Left renal pelvis (tissue), 4 donors: ENCODE measurements at places on chromosomes 2 and 18.

DNA sequence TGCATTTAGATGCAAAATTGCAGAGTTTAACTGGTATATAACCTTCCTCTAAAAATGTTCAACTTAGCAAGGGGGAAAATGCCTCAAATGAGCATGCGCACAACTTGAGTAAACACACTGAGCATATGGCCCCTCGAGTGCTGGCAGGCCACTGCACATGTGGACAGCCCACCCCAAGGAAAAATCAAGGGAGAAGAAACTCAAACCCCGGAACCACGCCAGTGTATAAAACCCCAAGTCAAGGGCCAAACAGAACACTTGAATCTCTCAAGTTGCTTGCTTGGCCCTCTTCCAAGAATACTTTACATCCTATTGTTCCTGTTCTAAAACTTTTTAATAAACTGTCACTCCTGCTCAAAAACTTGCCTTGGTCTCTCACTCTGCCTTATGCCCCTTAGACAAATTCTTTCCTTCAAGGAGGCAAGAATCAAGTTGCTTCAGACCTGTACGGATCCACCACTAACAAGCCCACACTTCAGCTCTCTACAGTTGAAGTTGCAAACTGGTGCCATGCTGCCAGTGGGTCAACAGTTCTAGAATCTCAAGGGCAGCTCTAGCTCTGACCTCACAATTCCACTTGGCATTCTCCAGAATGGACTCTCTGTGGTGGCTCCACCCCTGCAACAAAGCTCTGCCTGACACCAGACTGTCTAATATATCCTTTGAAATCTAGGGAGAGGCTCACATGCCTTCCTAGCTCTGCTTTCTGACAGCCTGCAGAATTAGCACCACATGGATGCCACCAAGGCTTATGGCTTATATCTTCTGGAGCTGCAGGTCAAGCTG is 38.9 kb downstream of the HIBCH start:
- no peak for DNase-seq

GRCh38 chr18:69980509-69980908 is 32.8 kb upstream of the CD226 start:
- no peak for DNase-seq

GRCh38 chr2:134169788-134170187 is 84.1 kb upstream of the MGAT5 start:
- no peak for DNase-seq

DNA sequence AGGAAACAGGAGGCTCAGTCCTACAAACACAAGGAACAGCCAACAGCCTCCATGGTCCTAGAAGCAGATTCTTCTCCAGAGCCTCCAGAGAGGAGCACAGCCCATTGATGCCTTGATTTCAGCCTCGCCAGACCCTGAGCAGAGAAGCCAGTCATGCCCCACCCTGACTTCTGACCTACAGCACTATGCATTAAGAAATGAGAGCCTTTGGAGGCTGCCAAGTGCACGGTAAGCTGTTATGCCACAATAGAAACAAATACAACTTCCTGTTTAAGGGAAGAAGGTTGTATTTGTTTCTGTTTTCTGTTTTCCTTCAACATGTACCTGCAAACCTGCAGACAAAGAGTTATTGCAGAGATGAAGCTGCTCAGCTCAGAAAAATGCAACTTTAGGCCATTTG is 181.3 kb upstream of the AGAP1 start:
- DNase-seq = no peak

- no peak for DNase-seq
These were observed 10.9 kb upstream of the KCNK3 start for GRCh38 chr2:26681656-26682055.

- no peak for DNase-seq
These were observed 42.3 kb downstream of the CABLES1 start for GRCh38 chr18:23177433-23178072.

DNA sequence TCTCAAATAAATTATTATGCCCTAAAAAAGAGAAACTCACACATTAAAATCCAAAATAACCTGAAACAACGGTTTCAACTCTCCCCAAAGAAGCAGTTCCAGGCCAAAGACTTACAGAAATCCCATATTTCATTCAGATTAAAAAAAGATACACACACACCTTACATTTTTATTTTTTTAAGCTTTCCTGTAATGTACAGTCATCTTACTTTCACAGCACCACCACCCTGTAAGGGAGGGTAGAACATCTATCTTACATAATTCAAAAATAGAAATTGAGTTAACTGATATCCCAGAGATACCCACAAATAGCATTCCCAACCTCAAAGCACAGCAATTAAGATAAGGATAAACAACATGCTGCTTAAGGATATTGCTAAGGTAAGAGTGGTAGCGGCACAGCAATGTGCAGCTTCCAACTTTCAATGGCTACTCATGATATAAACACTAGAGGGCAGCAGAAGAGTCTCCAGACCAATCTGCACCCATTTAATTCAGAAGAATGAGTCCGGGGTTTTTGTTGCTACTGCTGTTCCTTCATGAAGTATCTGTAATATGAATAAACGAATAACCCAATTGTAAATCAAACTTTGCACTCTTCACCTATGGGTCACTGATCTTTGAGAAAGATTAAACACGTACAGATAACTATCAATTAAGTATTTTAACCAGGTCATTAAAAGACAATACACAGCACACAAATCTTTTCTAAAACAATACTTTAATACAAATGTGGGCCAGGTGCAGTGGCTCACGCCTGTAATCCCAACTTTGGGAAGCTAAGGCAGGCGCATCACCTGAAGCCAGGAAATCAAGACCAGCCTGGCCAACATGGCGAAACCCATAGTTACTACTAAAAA is 11.3 kb downstream of the GFPT1 start:
- no peak for DNase-seq

GRCh38 chr2:229920011-229920641 is 1.7 kb downstream of the TRIP12 start:
- DNase-seq = no peak

DNA sequence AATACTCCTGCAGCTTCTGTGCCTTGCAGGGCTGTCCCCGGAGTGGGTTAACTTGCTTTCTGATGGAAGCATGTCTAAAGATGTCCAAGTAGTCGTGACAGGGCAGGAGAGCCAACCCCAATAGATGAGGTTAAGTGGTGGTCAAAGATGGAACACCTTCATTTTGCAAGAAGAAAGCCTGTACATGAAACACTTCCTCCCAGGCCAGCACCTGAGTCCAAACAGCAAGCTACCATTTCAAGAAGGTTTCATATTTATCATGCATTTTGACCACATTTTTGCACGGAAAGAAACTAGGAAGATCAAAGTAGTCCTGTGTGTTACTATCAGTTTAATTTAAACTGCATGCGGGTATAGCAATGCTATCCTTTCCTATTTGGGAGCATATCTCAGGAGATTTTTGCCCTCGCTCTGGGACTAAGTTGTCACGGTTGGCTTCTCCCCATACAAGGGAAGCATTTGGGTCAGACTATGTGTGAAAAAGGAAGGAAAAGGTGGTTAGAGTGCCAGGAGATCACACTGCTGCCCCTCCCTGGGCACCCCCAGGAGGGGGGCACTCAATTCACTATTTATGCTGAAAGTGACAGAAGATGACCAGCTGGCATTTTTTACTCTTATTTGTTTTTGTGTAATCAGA is 187.6 kb downstream of the ZNF521 start:
- no peak for DNase-seq

GRCh38 chr2:206939340-206939739 is at the start of gene CPO:
Gene CPO (plus strand): TSS chr2:206939518. CDS start chr2:206939600, 82 bp downstream.
- DNase-seq = no peak

GRCh38 chr18:63963615-63964256 is 6.1 kb upstream of the SERPINB8 start:
- DNase-seq = peak; percentile 36

GRCh38 chr2:48089644-48090043 is 183.3 kb upstream of the FBXO11 start:
- DNase-seq = no peak

DNA sequence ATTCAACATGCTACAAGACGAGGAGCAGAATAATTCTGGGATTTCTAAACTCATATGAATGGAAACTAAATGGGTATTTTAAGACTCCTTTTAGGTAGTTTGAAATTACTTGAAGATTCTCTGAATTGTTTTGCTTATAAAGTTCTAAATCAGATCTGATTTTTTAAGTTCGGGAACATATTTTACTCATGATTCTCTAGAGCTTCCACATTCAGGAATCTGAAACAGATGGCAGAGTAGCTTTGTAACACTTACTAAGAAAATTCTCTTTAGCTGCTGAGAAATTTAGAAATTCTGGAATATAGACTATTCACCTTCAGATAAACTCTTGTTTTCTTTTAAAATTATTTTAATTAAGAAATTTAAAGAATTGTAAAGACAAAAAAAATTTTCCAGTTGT is 13.7 kb downstream of the RBBP8 start:
- no peak for DNase-seq

- no peak for DNase-seq
These were observed 132.0 kb downstream of the GALNT1 start for GRCh38 chr18:35713545-35713944.

DNA sequence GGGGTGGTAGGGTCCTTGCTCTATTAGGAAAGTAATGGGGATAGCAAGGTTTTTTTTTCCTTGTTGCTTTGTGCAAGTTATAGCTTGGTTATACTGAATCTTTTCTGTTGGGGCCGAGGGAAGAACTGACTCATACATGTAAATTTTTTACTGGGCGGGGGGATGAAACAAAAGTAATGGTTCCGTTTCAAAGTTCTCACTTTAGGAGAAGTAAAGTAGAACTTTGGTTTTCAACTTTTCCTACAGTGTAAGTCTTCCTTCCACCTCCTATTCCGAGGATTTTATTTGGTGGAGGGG is 1.1 kb downstream of the AFTPH start:
- DNase-seq = no peak

GRCh38 chr2:122328816-122329215 is 573.4 kb downstream of the TSN start:
- no peak for DNase-seq

- no peak for DNase-seq
These were observed 140.7 kb upstream of the PXDN start for GRCh38 chr2:1884933-1885580.

DNA sequence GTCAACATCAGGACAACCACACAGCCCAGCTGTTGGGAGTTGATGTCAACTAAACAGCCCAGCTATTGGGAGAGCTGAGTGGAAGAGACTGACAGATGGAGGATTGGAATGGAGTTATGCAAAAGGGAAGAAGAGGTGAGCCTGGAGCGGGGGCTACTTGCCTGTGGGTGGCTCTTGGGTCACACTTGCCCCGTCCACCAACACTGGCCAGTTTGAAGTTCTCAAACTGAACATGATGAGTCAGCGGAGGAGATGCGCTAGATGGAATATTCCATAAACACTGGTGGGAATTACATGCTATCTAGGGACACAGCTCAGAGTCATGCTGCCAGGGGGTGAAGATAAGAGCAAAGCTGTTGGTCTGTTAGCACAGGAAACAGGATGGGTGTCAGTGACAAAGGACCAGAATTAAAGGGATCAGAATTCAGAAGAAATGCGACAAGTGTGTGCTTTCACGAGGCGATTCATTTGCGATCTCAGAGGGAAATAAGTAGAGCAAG is 33.2 kb upstream of the AGAP1 start:
- DNase-seq = no peak

DNA sequence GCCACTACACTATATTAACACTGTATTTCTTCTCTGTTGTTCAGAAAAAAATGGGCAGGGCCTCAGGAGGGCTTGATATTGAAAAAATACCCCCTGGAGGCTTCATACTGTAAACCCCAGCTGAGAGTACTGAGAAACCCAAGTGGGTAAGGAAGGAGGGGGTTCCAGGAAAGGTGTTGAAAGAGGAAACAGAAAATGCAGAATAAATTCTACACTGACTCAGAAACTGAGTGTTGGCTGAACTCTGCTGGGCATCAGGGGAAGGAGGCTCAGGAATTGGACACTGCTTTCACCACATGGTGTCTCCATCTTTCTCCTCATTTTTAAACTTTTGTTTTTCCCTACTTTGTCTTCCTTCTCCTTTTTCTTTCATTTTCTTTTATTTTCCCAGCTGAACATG is 253.7 kb downstream of the DYM start:
- no peak for DNase-seq

DNA sequence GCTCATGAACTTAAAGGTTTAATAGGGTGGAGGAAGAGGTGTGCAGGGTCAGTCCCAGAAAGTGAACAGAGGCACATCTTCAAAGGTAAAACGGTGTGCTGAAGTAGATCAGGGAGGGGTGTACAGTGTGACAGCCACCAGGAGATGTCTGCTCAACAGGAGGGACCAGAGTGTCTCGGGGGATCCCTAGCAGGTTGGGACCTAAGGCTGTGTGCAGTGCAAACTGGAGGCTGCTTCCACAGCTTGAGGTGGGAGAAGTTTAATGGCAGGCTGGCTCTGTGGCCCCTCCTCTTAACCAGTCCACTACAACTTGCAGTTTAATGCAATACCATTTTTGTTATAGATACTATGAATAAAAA is 33.2 kb downstream of the PLA2R1 start:
- DNase-seq = no peak

DNA sequence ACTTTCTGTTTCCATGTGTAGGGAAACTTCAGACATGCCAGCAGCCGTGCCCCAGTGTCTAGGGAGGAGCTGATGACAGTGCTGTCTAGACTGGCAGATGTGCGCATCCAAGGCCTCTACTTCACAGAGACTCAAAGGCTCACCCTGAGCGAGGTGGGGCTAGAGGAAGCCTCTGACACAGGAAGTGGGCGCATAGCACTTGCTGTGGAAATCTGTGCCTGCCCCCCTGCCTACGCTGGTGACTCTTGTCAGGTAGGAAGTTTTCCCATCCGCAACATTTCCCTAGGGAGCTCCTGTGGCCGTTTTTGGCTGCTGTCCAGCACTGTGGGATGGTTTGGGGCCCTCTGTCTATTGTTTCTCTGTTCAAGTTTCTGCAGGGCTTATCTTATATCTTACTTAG is 143.1 kb upstream of the TTC39C start:
- DNase-seq = no peak

DNA sequence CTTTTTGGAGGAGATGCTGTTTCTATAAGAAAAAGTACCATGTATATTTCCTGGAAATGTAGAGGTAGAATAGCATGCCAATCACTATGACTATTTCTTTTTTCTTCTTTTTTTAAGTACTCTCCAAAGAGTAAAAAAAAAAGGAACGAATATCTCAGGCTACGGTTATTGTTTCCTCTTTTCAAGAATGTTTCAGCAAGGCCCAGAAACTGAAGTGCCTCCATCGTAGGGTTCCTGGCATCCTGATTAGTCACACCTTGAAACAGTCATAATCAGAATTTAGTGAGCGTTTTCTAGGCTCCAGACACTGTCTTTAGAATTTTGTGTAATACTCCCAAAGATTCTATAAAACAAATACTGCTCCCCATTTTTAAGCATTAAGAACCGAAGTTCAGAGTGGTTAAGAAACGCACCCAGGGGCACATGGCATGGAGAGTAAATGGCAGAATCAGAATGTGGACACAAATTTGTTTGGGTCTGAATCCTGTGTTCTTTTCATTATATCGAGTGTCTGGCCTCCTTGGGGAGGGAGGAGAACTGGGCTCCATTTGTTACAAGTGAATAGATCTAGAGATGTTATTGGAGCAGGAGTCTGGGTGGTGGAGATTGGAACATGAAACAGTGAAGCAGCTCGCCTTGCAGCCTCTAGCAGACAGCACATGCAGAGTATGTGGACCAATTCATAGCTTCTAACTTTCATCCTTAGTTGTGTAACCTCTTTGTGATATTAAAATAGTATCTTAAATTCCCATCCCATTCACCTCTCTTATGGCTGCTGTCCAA is 26.7 kb downstream of the ZEB2 start:
- no peak for DNase-seq

GRCh38 chr2:43302961-43303494 is 76.6 kb upstream of the ZFP36L2 start:
- no peak for DNase-seq

- DNase-seq = no peak
These were observed 184.8 kb downstream of the LNPK start for GRCh38 chr2:175817221-175817620.
